Diencephalon (tissue), 1 donor: ENCODE measurements at places on chromosomes 12 and 14. TPM values are rescaled to one million over a fixed set of nuclear protein-coding genes. Genes with fewer than 3 reads are reported as not detected.

The GALNT6 gene
- 0.23 TPM for total RNA-seq

The MYF6 gene
- total RNA-seq: 0.92 TPM

The TSHR gene
- 0.92 TPM for total RNA-seq

The MYH6 gene
- under 0.01 TPM for total RNA-seq

The ANKRD33 gene
- not detected for total RNA-seq

The TAS2R43 gene
- total RNA-seq: 5.5 TPM

The CISTR gene
- total RNA-seq: not detected

The GPR135 gene
- 6.2 TPM for total RNA-seq
